ENCODE measurements at places on chromosomes 2 and 18.

GRCh38 chr2:19894134-19894792 lies 7.5 kb downstream of the TTC32 start:
- no peak for DNase-seq

GRCh38 chr2:236265675-236266074 lies 1.5 kb upstream of the ASB18 start:
- DNase-seq = no peak

- DNase-seq = no peak
Observed at GRCh38 chr2:57937456-57937855, 109.2 kb upstream of the VRK2 start.

GRCh38 chr2:98036349-98037000 lies 40.7 kb upstream of the TMEM131 start:
- DNase-seq = peak; percentile 49

DNA sequence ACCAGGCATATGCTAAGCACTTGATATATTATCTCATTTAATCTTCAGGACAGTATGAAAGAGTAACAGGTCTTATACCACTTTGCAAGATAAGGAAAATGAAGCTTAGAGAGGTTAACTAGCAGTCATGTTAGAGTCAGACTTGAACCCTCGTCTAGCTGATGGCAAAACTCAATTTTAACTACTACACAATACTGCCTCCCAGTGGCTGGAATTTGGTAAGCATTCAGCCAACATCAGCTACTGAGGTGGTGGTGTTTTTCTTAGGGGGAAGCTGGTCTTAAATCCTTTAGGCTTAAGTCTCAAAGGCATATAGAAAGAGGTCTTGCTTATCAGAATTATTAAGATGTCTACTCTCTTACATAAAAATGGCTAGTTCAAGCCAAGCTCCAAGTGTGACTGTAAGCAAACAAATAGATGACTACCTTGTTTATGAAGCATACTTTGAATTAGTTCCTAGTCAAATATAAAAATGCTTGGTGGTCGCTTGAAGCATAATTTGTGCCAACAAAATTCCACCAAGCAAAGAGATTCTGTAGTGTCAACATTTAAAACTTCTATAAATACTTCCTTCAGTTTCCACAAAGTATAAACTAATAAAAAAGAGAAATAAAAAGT lies 325.4 kb upstream of the FIGN start:
- peak; percentile 90 for DNase-seq

- DNase-seq = no peak
Observed at GRCh38 chr2:240569523-240569997, 1.3 kb downstream of the RNPEPL1 start.

DNA sequence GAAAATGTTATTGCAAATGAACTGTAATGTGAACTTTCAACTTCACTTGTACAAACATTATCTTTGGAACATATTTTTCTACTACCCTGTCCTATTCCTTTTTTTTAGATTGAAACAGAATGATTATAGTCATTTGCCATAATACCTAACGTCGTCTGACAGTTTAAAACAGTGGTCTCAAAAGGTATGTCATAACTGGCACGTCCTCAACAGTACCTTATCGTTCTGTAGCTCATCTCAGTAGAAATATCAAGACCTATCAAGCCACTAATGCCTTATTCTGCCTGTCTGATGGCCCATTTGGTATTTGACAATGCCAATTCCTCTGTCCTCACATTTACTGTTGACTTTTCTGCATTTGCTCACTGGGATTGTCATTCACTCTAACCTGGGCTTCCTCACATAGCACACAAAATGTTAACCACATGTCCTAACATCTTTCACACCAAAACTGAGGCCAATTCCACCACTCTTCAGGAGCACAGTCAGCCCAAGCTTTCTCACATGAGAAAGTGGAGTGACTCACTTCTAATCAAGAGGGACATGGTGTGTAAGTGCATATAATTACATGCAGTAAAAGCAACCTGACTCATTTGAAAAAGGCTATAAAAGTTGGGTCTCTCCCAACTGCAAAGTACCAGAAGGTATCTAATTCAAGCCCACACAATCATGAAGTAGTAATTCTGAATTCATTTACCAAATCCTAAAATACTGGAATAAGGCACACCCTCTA lies 34.8 kb downstream of the DNER start:
- DNase-seq = no peak

- DNase-seq = no peak
Observed at GRCh38 chr18:47108998-47109405, 41.3 kb downstream of the HDHD2 start.

GRCh38 chr18:29879763-29880162 lies 1162.8 kb downstream of the DSC3 start:
- DNase-seq = peak; percentile 60

All from endodermal cell (in vitro differentiated cells).